Parietal lobe (tissue), 2 donors: ENCODE measurements at places on chromosomes 2 and 18. TPM values are rescaled to one million over a fixed set of nuclear protein-coding genes. Genes with fewer than 3 reads are reported as not detected.

The REG1B gene
- total RNA-seq: not detected

The ANKRD62 gene
- total RNA-seq: 0.63 TPM

The ELAC1 gene
- 15.0 TPM for total RNA-seq

The POLR1A gene
- total RNA-seq: 30.0 TPM

The COBLL1 gene
- 13.8 TPM for total RNA-seq

The HOXD13 gene
- total RNA-seq: not detected

The MDH1B gene
- 4.7 TPM for total RNA-seq

The ELOA2 gene
- total RNA-seq: not detected

The NGEF gene
- 33.5 TPM for total RNA-seq

The CDKL4 gene
- total RNA-seq: 6.3 TPM

The CAD gene
- 20.7 TPM for total RNA-seq

The SFTPB gene
- not detected for total RNA-seq

The PCBP1 gene
- total RNA-seq: 38.8 TPM

The TRIM43 gene
- not detected for total RNA-seq

The SDC1 gene
- 5.3 TPM for total RNA-seq

The FIGN gene
- total RNA-seq: 4.4 TPM

The PGAP1 gene
- 174 TPM for total RNA-seq

The NXPH2 gene
- 26.9 TPM for total RNA-seq

The DSG4 gene
- not detected for total RNA-seq

The EGR4 gene
- not detected for total RNA-seq

The PSMA8 gene
- total RNA-seq: not detected

The REG3G gene
- total RNA-seq: not detected

The CAMKMT gene
- 9.1 TPM for total RNA-seq

The MAB21L4 gene
- total RNA-seq: not detected

The ST6GAL2 gene
- 140 TPM for total RNA-seq

The CFAP210 gene
- 2.2 TPM for total RNA-seq

The SRD5A2 gene
- total RNA-seq: not detected

The CCDC142 gene
- total RNA-seq: 76.4 TPM

The MTX2 gene
- 41.0 TPM for total RNA-seq

The MAP3K2 gene
- total RNA-seq: 58.8 TPM

The GALNT1 gene
- total RNA-seq: 64.5 TPM

The CRYBA2 gene
- not detected for total RNA-seq

The RAMP1 gene
- 2.2 TPM for total RNA-seq

The TEX44 gene
- not detected for total RNA-seq

The SERPINB2 gene
- total RNA-seq: not detected

The PLCD4 gene
- total RNA-seq: 2.2 TPM

The SMAD7 gene
- 15.7 TPM for total RNA-seq

The C2orf80 gene
- 21.0 TPM for total RNA-seq

The DCAF17 gene
- 74.5 TPM for total RNA-seq
